ENCODE measurements at places on chromosomes 11 and 22.

- DNase-seq: no peak
Measured at GRCh38 chr11:87290304-87290922, 252.7 kb downstream of the TMEM135 start.

DNA sequence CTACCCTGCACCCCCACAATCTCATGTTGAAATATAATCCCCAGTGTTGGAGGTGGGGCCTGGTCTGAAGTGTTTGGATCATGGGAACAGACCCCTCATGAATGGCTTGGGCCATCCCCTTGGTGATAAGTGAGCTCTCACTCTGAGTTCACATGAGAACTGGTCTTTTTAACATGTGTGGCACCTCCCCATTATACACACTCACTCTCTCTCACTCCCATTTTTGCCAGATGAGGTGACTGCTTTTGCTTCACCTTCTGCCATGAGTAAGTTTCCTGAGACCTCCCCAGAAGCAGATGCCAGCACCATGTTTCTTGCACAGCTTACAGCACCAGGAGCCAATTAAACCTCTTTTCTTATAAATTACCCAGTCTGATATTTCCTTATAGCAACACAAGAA, 32.1 kb upstream of the DRD2 start:
- DNase-seq: no peak

GRCh38 chr11:116776522-116776984, 3.8 kb upstream of the BUD13 start:
- no peak for DNase-seq

GRCh38 chr11:33930317-33931021, 38.6 kb upstream of the LMO2 start:
- DNase-seq: peak; percentile 90

- DNase-seq: no peak
Measured at GRCh38 chr22:49979587-49980264, 19.2 kb downstream of the PIM3 start.

- DNase-seq: no peak
Measured at GRCh38 chr22:26904483-26904882, 247.1 kb downstream of the MIAT start.

GRCh38 chr11:6574816-6575715, 28.4 kb downstream of the RRP8 start:
- no peak for DNase-seq

GRCh38 chr22:31852691-31853421, 91.5 kb upstream of the YWHAH start:
- DNase-seq: no peak

DNA sequence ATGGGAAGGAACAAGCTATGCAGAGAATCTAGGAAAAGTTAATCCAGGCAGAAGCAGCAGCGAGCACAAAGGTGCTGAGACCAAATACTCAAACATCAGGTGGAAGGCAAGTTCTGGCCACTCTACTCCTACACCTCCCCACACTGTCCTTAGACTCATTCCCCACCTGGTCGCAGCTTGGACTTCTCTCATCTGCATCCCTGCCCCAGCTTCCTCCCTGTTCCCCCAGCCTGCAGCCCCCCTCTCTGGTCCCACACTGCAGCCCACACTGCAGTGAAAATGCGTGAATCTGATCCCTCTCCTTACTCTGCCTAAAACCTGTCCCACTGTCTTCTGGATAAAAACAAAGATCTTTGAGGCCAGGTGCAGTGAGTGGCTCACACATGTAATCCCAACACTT, 9.1 kb downstream of the TPBGL start:
- DNase-seq: no peak

- DNase-seq: no peak
Measured at GRCh38 chr22:38481162-38481870, 13.4 kb downstream of the KDELR3 start.

DNA sequence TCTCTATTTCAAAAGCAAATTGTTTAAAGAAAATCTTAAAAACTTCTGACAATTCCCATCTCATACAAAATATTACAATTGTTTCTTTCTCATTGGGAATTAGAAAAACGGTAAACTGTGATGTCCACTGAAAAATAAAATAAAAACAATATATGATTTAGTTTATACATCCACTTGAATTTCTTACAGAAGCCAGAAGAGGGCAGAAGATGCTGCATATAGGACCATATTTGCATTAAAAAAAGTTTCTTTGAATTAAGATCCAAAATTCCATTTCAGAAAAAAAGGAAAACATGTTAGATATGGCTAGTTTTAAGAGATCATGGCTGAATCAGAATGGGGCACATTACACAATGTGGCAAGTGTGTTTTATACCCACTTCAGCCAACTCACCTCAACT, 39.3 kb upstream of the LRRC4C start:
- no peak for DNase-seq

GRCh38 chr11:3684129-3684818, 13.1 kb upstream of the CHRNA10 start:
- DNase-seq: no peak

DNA sequence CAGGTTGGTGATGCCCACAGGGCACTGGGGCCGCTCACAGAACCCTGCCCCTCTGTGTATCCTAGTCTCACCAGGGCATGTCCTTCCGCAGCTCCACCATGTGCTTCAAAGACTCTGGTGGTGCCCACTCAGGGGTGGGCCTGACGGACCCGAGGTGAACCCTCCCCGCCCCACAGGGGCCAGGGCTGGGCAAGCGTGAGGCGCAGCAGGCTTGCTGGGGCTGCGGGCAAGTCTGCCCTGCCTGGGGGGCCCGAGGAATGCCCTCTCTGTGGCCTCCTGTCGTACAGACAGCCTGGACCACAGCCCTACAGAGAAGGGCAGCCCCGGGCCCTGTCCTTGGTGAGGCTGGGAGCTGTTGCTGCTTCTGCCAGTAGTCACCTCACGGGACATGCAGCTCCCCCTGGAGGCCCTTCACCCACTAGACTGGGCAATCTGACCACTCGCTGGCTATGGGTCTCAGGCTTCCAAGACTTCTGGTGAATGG, 40.2 kb downstream of the TBX1 start:
- no peak for DNase-seq

DNA sequence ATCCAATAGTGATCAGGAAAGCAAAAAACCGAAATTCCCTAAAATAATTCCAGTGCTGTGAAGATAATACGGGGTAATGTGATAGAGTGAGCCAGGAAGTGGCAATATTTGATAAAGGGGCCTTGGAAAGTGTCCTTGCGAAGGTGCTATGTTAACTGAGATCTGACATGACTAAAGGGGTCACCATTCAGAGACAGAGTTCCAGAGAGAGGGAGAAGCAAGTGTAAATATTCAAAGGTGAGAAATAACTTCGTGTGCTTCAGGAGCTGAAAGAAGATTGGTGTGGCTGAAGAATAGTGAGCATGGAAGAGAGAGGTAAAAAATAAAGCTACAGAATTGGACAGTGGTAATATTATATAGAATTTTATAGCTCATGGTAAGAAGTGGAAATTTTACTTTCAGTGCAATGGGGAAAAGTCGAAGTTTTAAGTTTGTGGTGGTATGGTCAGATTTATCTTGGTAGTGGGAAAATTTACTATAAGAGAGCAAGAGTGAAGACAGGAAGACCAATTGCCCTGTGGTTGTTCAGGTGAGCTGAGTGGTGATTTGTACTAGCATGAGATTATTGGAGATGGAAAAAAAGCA, 164.5 kb downstream of the JRKL start:
- DNase-seq: no peak

- no peak for DNase-seq
Measured at GRCh38 chr11:70488171-70488703, 89.9 kb downstream of the CTTN start.

DNA sequence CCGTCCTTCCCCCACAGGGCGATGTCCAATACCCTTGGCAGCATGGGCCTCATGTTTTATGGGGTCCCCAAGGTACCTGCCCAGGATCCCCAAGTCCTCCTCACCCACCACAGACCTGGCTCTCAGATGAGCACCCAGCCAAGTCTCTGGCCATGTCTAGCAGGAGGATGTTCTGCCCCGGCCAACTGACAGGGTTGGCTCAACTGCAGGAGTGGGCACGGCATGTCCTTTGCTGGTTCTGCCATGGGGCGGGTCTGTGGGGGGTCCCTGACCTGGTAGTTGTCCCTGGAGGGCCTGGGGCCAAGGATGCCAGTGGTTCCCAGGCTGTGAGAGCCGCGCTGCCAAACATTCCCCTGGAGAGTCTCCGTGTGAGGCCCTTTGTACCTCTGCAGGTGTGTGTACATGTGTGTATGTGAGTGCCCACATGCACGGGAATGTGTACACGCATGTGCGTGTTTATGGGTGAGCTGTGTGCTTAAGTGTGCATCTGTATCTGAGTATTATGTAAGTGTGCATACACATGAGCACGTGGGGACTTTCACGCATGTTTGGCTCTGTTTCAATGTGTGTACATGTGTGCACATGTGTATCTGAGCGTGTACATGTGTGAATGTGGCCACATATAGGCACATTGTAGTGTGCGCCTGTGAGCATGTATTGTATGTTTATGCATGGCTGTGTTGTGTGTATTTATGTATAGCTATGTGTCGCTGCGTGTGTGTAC, 85.5 kb downstream of the KCNQ1 start:
- no peak for DNase-seq

GRCh38 chr22:28706845-28707244, 27.2 kb upstream of the TTC28 start:
- no peak for DNase-seq

DNA sequence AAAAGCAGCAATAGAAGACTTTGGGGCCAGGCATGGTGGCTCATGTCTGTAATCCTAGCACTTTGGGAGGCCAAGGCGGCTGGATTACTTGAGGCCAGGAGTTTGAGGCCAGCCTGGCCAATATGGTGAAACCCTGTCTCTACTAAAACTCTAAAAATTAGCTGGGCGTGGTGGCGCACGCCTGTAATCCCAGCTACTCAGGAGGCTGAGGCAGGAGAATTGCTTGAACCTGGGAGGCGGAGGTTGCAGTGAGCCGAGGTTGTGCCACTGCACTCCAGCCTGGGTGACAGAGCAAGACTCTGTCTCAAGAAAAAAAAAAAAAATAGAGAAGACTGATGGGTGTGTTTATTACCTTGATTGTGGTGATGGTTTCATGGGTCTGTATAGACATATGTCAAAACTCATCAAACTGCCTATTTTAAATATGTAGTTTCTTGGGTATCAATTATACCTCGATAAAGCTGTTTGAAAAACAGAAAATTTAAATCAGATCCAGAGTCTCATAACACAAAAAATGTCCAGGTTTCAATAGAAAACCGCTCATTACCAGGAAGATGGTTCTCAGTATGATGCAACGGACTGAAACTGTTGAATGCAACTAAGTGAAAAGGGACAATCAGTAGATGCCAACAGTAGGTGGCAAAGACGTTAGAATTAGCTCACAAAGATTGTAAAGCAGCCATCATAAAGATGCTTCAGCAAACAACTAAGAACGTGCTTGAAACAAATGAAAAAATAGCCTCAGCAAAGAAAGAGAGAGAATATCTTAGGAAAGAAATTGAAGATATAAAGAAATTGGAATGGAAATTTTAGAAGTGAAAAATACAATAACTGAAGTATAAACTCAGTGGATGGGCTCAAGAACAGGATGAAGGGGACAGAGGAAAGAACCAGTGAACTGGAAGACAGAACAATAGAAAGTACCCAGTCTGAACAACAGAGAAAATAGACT, 33.1 kb upstream of the SEPTIN5 start:
- no peak for DNase-seq
